ENCODE measurements at places on chromosomes 6 and 20.

- DNase-seq, result no peak
Measured at GRCh38 chr6:151464702-151465101, 12.8 kb upstream of the RMND1 start.

GRCh38 chr20:371755-372542 lies 8.6 kb upstream of the TRIB3 start:
- DNase-seq, result no peak

DNA sequence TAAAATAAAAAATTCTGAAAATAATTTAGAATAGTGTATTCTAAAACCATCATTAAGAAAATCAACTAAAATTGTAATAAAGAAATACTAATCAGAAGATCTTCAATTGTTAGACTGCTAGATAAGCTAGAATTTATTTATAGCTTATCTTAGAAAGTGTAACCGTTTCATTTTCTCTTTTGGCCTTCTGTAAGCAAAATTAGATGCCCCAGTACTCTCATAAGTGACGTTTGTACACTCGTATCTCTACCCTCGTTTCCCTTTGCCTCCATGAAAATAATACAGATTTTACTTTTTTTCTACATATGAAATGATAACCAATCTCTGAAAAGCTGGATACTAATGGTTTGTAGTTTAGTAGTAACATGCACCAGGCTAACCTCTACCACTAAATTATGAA lies 19.8 kb downstream of the DSE start:
- no peak for DNase-seq

DNA sequence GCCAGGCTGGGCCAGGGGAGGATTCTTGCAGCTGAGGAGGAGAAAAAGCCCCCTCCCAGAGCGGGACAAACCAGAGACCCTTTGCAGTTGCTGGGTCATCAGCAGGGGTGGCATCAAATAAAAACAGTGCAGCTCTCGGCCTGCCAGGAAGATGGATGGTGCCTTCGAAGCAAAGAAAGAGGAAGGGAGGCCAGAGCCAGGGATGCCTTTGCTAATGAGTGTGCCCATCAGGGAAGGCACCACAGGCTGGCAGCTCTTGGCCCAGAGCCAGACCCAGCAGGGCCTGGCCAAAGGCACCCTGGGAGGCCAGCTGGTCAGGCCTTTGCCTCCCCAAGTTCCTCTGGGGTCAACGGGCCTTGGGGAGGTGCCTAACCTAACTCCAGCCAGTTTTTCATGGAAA lies 26.3 kb upstream of the ZNF318 start:
- no peak for DNase-seq

DNA sequence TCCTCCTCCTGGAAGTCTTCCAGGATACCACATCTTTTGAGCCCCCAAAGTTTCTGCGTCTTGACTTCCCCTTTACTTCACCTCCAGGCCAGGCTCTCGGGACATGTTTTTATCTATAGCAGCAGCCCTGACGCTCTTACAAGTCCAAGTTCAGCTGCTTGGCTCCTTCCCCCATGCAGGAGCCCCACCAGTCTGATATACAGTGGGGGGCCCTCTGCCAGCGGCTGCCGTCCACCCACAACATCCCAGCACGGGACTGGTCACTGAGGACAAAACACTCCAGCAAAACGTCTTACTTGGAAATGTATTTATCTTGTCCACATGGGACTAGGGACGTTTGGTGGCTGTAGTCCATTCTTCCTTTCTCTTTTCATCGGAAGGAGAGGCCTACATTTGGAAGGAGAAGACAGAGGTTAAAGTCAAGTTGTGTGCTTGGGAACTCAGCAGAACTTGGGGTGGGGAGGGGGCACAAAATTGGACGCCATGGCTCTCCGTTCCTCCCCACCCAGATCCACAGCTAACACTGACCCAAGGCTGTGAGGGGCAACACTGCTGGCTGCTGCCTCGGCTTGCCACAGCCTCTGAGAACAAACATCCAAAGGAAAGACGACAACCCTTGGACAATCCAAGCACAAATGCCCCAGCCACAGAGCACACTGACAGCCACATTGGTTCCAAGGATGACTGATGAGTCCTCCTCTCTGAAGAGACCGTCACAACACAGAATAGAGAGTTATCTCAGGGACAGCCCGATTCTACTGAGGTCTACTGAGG lies 79.2 kb downstream of the PRND start:
- no peak for DNase-seq

DNA sequence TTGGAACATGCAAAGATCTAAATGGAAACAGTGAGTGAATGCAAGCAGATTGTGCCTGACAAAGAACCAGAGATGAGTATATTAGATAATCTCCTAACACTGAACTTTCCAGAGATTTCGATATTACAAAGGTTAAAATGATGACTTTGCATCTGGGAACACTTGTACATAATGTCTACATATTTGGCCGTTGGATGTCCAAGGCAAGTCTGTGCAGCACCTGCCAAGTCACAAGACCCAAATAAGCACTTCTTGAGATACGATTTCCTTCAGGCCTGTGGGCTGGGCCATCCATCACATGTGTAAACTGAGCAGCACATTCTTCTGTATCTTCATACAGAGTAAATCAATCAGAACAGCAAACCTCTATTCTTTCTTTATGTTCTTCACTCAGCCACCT lies 32.5 kb upstream of the SMLR1 start:
- DNase-seq, result no peak

- no peak for DNase-seq
Measured at GRCh38 chr6:3867641-3868502, 18.7 kb downstream of the FAM50B start.

All from CD4-positive, alpha-beta T cell treated with Interleukin-2 at 100 ng/mL for 4 hours (primary cell).